ENCODE measurements at places on chromosomes 3 and 15. TPM values are rescaled to one million over a fixed set of nuclear protein-coding genes. Genes with fewer than 3 reads are reported as not detected.

The PLA2G4E gene
- not detected for total RNA-seq

The LIPC gene
- 0.61 TPM for total RNA-seq

The ARPP21 gene
- total RNA-seq = not detected

The RGMA gene
- not detected for total RNA-seq

The PDIA3 gene
- 200 TPM for total RNA-seq

The STXBP5L gene
- total RNA-seq = not detected

The GOLGA6B gene
- not detected for total RNA-seq

DNA sequence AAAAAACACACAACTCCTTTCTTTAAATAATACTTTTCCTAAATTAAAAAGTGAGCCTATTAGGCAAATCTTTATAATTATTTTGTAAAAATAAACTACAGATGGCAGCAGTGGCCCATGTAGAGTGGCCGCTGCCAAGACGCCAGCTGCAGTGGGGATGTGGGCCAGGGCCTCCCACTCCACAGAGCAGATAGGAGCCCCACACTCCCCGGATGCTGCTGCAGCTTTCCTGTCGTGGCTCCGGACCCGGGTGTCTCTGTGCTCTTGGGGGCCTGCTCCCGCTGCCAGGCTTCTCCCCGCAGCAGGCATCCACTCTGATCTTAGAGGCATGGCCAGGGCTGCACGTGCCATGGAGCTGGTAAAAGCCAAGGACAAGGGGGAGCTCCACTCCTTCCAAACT is 67.5 kb downstream of the PROS1 start:
- DNase-seq = no peak

GRCh38 chr3:81352867-81353266 is 408.6 kb downstream of the GBE1 start:
- DNase-seq = no peak

DNA sequence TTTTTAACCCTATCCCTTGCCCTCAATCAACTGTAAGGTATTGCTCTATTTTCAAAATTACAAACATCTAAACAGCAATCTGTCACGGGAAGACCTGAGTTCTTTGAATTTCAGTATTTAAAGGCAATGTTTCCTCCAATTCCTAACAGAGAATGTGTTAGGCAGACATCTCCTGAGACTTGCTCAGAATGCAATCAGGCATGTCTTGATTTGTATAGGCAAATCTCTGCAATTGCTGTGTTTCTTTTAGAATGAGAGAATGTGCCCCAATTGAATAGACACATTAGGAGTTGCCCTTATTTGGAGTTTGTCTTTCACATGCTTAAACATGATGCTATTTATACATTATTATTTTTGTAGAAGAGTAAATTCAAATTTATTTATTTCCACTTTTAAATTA is 205.6 kb downstream of the CADM2 start:
- DNase-seq = no peak

DNA sequence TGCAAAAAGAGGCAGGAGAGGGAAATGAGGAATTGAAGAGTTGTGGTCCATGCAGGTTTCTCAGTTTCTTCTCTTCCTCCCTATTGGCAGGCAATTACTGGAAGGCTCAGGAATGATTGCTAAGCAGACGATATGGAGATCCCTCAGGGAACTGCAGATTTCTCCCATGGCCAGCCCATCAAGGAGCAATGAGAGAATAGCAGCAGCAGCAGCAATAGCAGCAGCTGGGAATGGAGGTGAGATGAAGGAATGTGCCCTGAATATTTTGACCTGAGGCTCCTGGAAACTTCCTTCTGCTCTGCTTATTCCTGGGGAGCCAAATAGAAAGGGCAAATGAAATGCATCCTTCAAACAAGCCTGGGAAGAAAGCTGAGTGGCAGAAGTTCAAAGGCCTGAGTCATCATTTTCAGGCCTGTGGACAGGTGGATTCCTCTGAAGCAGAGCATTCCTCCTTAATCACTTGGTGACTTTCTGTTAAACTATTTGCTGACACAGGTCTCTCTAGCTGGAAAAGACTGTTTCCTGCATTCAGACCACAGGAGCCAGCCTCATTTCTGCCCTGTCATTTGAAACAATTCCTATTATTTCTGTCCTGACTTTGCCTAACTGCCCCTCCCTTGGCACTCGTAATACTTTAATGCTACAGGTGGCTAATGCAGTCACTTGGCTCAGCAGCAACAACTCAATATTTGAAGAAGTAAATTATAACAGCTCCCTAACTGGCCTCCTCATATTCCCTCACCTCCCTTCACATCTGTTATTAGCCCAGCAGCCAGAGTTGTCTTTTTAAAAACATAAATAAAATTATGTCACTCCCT is 146.9 kb upstream of the GADL1 start:
- no peak for DNase-seq

- DNase-seq = no peak
These were observed 17.8 kb upstream of the THUMPD3 start for GRCh38 chr3:9345041-9345440.

DNA sequence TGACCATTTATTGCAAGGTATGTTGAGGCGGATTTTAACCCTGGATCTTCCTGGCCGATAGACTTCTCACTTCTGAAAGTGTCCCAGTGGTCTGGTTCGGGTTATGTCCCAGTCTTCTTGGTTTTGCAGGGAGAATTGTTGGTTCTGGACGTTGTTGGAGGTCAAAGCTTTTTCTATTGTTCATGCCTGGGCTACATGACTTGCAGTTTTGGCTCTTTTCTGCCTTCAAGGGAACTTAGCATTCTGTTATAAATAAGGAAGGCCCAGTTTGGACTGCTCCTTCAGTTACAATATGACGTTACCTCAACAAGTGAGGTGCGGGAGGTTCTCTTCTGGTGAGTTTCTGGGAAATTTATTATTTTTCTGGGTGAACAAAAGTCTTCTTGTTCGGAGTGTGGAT is 614.3 kb downstream of the DIPK2A start:
- no peak for DNase-seq

DNA sequence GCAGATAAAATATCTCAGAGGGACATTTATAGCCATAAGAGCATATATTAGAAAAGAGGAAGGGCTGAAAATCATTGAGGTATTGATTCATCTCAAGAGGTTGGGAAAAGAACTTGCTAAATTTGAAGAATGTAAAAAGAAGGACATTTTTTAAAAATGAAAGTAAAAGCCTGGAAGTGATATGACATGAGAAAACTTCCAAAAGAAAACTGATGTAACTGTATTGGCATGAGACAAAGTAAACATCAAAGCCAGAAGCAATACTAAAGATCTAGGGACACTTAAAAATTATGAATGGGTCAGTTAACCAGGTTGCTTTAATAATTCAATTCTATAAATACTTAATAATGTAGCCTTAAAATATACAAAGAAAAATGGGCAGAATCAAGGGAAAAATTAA is 31.9 kb downstream of the CEP63 start:
- no peak for DNase-seq

DNA sequence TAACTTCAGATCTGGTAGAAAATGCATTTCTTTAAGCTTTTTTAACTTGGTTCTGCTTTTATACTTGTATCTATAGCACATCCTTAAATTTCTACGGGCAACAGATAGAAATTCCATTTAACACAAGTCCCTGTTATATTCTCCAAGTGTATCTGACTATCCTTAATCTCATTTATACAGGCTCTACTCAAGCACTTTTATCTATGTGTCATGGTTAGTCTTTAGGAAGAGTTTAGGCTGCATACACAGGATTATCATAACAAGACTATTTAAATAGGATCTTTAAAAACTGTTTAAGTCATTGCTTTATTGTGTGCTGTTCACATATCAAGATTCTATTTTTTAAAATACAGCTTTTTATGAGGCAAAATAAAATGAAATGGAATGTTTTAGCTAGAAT is 52.7 kb downstream of the SETD5 start:
- DNase-seq = no peak

DNA sequence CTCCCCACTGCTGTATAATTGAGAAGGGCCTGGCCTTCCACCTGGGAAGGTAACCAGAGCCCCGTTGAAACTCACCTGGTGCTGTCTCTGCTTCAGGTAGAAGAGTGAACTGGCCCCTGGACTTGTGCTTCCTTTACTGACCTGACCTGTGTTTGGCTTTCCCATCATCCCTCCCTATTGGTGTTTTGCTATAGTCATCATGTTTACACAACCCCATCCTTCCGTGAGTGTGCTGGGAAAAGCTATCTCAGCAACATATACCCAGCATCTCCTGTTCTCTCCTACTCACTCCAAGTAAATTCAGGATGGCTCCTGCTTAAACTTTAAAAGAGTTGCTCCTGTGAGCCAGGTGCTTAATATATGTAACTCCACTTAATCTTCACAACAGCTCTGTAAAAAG is 77.2 kb upstream of the TSC22D2 start:
- no peak for DNase-seq
